ENCODE measurements at places on chromosomes 5 and 9.

DNA sequence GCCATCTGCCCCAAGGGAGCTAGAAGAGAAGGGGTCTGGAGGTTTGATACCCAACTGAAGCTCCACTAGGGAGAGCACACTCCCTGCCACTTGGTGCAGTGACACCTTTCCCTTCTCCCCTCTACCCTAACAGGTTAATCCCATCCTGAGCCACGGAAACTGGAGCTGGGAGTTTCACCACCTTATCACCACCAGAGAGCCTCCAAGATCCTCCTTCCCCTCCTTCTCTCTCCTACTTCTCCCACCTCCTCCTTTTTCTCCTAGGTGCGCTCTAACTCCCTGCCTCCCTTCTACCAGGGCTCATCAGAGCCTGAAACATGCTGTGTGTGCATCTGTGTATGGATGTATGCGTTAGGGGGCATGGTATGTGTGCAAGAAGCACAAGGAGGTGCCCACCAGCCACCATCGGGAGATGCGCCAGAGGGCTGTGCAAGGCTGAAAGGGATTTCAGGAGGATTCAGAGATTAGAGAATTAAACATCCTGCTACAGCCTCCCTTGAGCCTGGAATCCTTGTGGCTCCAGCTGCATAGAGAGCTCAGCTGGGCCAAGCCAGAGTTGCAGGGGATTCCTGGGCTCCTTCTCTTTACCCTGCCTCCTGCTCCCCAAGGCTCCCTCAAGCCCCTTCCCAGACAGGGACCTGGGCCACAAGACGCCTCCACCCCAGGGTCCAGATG lies 89.8 kb downstream of the PCDH1 start:
- DNase-seq = no peak

GRCh38 chr5:88557881-88558280 lies 289.2 kb upstream of the TMEM161B start:
- DNase-seq = no peak

GRCh38 chr5:136076881-136077445 lies 48.2 kb downstream of the TGFBI start:
- no peak for DNase-seq

GRCh38 chr5:141841378-141842180 lies 36.6 kb downstream of the PCDH1 start:
- no peak for DNase-seq

- no peak for DNase-seq
Measured at GRCh38 chr9:88645879-88646199, 110.9 kb downstream of the NXNL2 start.

All from mammary epithelial cell (primary cell).